Heart right ventricle (tissue), 16 donors: ENCODE measurements at places on chromosomes 4 and X.

GRCh38 chrX:53340852-53341645 is 59.7 kb upstream of the IQSEC2 start:
- H3K36me3 ChIP-seq, result no peaks in the 10 kb centered on the region
- no peaks in the 10 kb centered on the region for H3K27me3 ChIP-seq
- DNase-seq, result no peak
- no peak overlapping the region for H3K27ac ChIP-seq
- no peak overlapping the region for H3K4me3 ChIP-seq

DNA sequence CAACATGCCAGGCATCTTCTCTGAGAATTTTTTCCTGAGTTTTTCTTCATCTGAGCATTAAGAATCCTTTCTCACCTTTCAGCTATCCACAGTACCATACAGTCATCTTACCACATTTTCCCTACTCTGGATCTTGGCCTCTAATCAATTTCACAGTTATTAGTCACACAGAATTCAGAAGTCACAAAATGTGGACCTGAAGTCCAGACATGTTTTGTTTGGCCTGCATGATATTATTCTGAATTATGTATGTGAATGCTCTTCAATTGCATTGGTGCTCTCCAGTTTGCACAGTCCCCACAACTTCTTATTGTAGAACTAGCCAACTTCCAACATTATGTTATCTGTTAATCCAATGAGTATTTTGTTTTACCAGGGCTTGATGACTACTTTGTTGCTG is 102.3 kb upstream of the GRIA3 start:
- no peaks in the 10 kb centered on the region for H3K27me3 ChIP-seq
- H3K4me1 ChIP-seq, result no peaks in the 10 kb centered on the region
- H3K36me3 ChIP-seq, result no peaks in the 10 kb centered on the region
- DNase-seq, result no peak
- no peak overlapping the region for H3K27ac ChIP-seq

- no peaks in the 10 kb centered on the region for H3K27me3 ChIP-seq
- no peak overlapping the region for H3K4me3 ChIP-seq
- no peaks in the 10 kb centered on the region for H3K36me3 ChIP-seq
- DNase-seq, result no peak
Measured at GRCh38 chr4:19224820-19225219, 1026.9 kb upstream of the SLIT2 start.

DNA sequence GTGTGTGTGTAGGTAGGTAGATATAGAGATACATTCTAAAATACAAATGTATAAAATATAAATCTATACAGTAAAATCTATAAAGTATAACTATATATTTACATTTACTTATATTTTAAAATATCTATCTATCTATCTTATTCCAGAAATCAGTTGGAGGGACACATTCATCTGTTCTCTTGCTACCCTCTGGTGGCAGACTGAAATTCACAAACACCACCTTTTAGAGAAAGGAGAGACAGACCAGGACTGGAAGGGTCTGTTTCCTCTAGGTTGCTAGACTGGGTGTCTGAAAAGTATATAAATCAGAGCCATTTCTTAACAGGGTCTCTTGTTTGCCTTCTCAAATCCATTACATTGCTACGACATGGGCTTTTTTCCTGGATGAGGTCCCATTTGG is 343.0 kb downstream of the OPHN1 start:
- no peak for DNase-seq
- H3K4me1 ChIP-seq, result no peaks in the 10 kb centered on the region
- H3K27ac ChIP-seq, result no peak overlapping the region
- H3K36me3 ChIP-seq, result no peaks in the 10 kb centered on the region

DNA sequence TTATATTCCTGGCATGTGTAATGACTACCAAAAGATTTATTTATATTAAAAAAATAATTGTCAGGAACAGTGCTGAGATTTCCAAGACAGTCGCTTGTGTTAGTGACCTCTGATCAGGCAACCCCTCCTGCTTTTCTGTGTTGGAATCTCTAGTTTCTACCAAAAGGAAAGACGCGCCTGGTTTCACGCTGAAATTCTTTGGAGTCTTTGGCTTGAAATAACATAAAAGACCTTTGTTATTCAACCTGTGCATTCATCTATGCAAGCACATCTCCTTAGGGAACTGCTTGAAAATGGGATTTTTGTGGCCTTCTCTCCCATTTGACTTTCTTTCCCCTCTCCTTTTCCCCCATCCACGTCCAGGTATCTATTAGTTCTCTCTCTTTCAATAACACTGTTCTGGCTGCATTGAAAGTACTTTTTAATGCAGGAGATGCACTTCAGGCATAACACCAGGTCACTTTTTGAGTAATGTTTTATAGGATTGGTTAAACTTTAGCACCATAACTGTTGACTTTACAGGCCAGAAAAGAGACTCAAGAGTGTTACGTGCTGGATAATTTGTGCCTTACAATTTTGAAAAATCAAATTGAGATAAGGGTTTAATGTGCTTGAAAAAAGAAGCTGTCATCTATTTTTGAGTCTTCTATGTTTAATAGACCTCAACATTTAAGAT is 172.7 kb downstream of the GPAT3 start:
- no peaks in the 10 kb centered on the region for H3K27me3 ChIP-seq
- no peak overlapping the region for H3K4me3 ChIP-seq

- H3K27ac ChIP-seq, result peak overlapping the region; percentile 82
- H3K27me3 ChIP-seq, result no peaks in the 10 kb centered on the region
- DNase-seq, result peak; percentile 51
Measured at GRCh38 chrX:40171513-40172400, 74.0 kb upstream of the BCOR start.
